ENCODE measurements at places on chromosomes 2 and 18.

- no peak for DNase-seq
- no peaks in the 10 kb centered on the region for H3K36me3 ChIP-seq
- H3K4me1 ChIP-seq = 0 out of 2 replicates have a peak, but pooled peaks cover 3% of the 10 kb centered on the region
Measured at GRCh38 chr2:100241236-100241635, 81.1 kb downstream of the LONRF2 start.

DNA sequence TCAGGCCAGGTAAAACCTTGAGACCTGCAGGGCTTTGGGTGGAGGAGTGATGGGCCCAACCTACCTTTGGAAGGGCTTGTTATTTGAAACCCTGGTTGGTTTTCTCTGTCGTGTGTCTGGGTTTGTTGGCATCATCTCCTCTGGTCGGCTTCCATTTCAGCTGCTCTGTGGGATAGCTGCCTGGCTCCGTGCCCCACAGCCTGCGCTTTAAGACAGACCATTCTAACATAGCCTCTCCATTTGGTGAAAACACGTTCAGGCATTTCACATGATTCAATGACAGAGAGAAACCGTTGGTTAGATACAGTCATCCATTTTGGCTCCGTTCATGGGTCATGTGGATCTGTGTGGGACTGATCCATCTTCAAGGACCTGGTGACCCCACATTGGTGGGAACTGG is 37.0 kb upstream of the LYPD6B start:
- no peak overlapping the region for H3K27ac ChIP-seq
- no peak for DNase-seq
- peaks cover 7% of the 10 kb centered on the region for H3K4me1 ChIP-seq
- no peak overlapping the region for H3K4me3 ChIP-seq
- H3K27me3 ChIP-seq = peaks cover 47% of the 10 kb centered on the region
- no peaks in the 10 kb centered on the region for H3K36me3 ChIP-seq

GRCh38 chr2:55268288-55268906 is 634 bp downstream of the MTIF2 start:
- peaks cover 10% of the 10 kb centered on the region for H3K36me3 ChIP-seq
- peak overlapping the region; percentile 90 for H3K4me3 ChIP-seq
- H3K4me1 ChIP-seq = peaks cover 12% of the 10 kb centered on the region
- peak; percentile 13 for DNase-seq
- peak overlapping the region; percentile 57 for H3K27ac ChIP-seq

DNA sequence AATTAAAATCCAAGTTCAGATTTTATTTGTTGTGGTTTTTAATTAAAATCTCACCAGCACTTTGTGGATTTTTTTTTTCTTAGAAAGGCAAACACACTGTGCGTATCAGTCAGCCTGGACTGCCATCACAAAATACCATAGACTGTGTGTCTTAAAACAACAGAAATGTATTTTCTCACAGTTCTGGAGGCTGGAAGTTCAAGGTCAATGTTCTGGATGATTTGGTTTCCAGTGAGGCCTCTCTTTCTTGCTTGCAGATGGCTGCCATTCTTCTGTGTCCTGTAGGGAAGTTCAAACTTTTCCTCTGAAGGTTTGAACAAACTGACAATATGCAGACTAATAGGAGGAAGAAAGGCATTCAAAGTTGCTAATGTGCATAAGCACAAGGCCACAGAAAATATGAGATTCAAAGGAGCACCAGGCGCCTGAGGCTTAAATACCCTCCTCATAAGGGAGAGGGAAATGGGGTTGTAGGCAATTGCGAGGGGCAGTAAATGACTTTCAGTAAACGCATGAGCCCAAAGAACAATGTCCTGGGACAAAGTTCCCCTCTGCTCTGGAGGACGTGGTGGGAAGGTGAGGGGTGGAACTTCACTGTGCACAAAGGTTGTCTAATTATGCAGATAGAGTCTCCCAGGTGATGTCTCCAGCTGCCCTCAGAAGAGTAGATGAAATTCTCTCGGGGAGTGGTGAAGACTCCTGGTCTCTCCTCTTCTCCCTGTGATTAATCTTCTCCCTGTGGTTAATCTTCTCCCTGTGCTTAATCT is 26.5 kb upstream of the KCNF1 start:
- no peak for DNase-seq
- H3K36me3 ChIP-seq = no peaks in the 10 kb centered on the region
- no peak overlapping the region for H3K27ac ChIP-seq

DNA sequence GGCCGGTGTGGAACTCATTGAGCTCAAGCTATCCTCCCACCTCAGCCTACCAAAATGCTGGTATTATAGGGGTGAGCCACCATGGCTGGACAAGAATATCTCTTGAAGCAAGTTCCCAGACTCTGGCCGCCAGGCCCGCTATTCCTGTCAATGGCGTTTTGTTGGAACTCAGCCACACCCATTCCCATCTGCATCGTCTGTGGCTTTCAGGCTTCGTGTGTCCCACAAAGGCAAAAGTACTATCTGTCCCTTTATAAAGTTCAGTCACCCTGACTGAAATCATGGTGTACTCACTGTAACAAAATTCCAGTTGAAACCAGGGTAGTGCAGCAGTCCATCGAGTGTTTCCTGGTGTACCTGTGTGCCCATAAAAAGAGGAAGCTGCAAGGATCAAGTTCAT is 96.7 kb downstream of the SH3BP4 start:
- H3K4me3 ChIP-seq = no peak overlapping the region
- H3K27me3 ChIP-seq = no peaks in the 10 kb centered on the region
- H3K27ac ChIP-seq = no peak overlapping the region
- no peak for DNase-seq

DNA sequence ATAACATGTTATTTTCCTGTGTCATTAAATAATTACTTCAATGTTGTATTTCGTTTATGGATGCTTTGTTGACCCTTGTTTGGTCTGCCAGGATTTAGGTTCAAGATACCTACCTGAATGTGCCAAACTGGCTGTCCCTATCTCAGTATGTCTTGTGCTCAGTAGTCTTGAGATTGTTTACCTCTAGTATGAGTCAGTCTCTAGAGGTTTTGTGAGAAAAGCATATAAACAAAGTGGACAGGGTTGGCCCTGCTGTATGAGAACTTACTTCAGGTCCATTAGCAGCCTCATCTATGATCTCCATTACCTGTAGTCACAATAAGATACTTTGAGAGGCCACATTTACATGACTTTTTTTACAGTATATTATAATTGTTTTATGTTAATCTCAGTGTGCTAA is 17.8 kb downstream of the DDX18 start:
- no peak for DNase-seq
- H3K36me3 ChIP-seq = peaks cover 29% of the 10 kb centered on the region
- no peak overlapping the region for H3K27ac ChIP-seq
- H3K4me1 ChIP-seq = no peaks in the 10 kb centered on the region
- no peaks in the 10 kb centered on the region for H3K27me3 ChIP-seq

- DNase-seq = no peak
- H3K4me3 ChIP-seq = no peak overlapping the region
- H3K36me3 ChIP-seq = no peaks in the 10 kb centered on the region
- no peak overlapping the region for H3K27ac ChIP-seq
- H3K4me1 ChIP-seq = peaks cover 16% of the 10 kb centered on the region
- no peaks in the 10 kb centered on the region for H3K27me3 ChIP-seq
Measured at GRCh38 chr2:26727641-26728561, 35.4 kb downstream of the KCNK3 start.

DNA sequence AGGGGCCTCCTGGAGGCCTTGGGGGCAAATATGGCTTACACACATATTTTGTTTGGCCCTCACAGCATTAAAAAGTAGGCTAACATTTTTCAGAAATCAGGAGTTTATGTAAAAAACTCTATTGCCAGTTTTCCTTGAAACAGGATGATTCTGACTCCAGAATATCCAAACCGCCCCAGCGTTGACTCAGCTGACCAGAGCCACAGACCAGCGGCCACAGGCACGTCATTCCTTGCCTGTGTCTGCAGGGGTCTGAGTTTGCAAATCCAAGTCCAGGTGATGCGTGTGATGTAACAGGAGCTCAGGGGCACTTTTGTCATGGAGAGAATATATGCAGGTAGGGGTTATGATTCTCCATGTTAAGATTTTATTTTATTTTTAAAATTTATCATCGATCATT is 79.4 kb upstream of the ALKAL2 start:
- H3K4me1 ChIP-seq = no peaks in the 10 kb centered on the region
- no peak overlapping the region for H3K4me3 ChIP-seq
- peaks cover 84% of the 10 kb centered on the region for H3K27me3 ChIP-seq
- no peaks in the 10 kb centered on the region for H3K36me3 ChIP-seq
- no peak overlapping the region for H3K27ac ChIP-seq
- DNase-seq = no peak

DNA sequence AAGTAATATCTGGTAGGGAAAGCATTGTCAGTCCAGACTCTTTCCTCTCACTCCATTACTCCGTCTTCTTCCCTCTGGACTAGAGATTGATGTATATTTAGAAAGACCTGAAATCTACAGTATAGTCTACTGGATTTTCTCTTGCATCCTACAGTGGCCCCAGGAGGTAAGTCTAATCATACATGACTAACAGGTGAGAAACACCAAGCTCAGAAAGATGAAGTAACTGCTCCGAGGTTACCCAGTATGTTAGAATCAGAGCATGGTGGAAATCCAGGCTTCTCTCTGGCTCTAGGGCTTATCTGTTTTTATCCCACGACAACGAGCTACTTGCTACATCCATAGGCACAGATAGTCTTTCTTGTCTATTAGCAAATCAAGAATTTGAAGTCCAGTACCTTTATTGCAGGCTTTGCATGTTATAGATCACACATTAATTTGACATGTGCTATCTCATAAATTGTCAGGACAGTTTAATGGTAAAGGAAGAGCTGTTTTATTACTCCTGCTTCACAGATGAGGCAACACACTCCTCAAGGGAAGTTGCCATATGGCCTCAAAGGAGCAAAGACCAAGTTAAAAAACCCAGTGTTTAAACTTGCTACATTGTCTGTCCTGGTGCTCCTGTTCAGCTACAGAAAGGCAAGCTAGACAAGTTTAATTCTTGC is 484.3 kb downstream of the THSD7B start:
- peak; percentile 26 for DNase-seq
- no peak overlapping the region for H3K27ac ChIP-seq
- no peak overlapping the region for H3K4me3 ChIP-seq
- no peaks in the 10 kb centered on the region for H3K27me3 ChIP-seq

DNA sequence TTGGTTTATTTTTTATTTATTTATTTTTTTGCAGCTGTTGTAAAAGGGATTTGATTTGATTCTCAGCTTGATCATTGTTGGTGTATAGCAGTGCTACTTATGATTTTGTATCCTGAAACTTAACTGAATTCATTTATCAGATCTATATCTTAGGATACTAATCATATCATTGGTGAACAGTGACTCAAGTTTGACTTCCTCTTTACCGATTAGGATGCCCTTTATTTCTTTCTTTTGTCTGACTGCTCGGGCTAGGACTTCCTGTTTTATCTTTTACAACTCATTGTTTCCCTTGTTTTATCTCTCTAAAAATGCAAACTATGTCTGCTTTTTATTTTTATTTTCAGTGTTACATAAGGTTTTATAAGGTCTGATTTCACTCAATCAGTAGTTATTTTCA is 23.6 kb downstream of the SP100 start:
- H3K4me1 ChIP-seq = peaks cover 21% of the 10 kb centered on the region
- H3K27me3 ChIP-seq = no peaks in the 10 kb centered on the region
- no peak overlapping the region for H3K27ac ChIP-seq
- no peak for DNase-seq
- no peak overlapping the region for H3K4me3 ChIP-seq

DNA sequence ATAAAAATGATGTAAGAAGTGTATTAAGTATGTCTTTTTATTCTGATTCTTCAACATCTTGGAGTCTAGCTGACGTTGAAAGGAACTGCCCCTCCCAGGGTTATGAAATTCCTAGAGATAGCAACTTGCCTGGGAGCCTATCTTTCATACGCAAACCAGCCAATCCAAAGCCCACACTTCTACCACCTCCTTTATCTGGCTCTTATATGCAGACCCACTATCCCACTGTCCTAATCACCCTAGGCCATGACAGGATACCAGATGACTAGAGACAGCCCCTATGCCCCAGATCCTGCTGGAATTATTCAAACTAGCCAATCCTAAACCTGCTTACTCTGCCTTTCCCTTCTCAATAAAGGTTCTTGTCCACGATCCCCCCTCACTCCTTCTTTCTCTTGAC is 11.8 kb upstream of the CDC42EP3 start:
- H3K27me3 ChIP-seq = no peaks in the 10 kb centered on the region
- peaks cover 6% of the 10 kb centered on the region for H3K36me3 ChIP-seq
- H3K4me1 ChIP-seq = peaks cover 8% of the 10 kb centered on the region
- H3K27ac ChIP-seq = peak overlapping the region; percentile 69
- no peak for DNase-seq

DNA sequence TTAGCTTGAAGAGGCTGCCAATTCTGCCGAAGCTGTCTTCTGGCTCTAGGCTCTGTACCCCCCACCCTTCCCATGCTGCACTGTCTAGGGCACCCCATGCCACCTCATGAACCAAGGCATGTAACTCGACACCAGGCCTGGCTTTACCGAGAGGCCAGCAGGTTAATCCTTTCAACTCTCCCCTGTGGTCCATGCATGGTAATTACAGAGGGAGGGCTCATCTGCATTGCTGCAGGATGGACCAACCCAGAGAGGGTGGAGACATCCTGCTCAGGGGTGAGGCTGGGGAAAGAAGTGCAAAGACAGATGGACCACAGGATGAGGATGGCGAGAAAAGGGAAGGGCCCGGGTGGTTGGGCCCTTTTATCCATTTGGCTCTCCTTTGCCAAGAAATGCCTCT is 65.8 kb downstream of the KCTD1 start:
- no peaks in the 10 kb centered on the region for H3K36me3 ChIP-seq
- no peak overlapping the region for H3K4me3 ChIP-seq
- peak overlapping the region; percentile 97 for H3K27ac ChIP-seq
- peak; percentile 61 for DNase-seq
- H3K27me3 ChIP-seq = no peaks in the 10 kb centered on the region
- H3K4me1 ChIP-seq = peaks cover 77% of the 10 kb centered on the region

DNA sequence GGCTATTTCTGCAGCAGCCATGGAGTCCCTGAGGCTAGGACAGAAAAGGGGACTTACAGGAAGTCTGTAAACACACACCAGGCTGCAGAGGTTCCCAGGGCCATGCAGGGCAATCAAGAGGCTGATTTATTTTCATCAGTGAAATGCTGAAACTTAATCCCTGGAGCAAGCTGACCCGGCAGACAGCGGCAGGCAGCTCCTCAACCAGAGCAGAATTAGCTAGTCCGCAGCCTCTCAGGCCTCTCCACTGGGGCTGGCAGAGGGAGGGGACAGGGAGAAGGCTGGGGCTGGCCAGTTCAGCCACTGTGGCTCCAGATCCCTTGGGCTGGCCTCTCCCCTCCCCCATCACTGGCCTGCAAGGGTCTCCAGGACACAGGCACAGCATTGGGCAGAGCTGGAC is 136.3 kb downstream of the TNS1 start:
- no peaks in the 10 kb centered on the region for H3K36me3 ChIP-seq
- peaks cover 5% of the 10 kb centered on the region for H3K4me1 ChIP-seq
- DNase-seq = no peak
- H3K4me3 ChIP-seq = no peak overlapping the region
- no peaks in the 10 kb centered on the region for H3K27me3 ChIP-seq

DNA sequence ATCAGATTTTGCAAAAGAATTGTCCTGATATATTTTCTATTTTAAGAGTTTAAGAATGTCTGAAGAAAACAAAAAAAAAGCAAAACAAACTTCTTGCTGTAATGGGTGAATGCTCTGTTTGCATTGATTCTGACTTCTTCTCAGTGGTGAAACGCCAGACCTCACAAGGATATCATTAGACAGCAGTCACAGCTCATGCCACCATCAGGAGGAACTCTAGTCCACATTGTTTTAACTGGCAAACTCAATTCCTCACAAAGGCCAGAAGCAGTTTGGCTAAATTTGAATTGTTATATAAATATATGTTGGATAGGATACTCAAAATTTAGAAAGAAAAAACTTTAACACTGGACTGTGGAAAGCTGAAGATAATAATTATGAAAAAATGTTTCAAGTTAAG is 89.4 kb downstream of the DOK6 start:
- H3K36me3 ChIP-seq = no peaks in the 10 kb centered on the region
- H3K27me3 ChIP-seq = no peaks in the 10 kb centered on the region
- no peak overlapping the region for H3K27ac ChIP-seq
- H3K4me3 ChIP-seq = no peak overlapping the region

Data from PC-3 (cell line).